ENCODE measurements at places on chromosomes 6 and 20.

DNA sequence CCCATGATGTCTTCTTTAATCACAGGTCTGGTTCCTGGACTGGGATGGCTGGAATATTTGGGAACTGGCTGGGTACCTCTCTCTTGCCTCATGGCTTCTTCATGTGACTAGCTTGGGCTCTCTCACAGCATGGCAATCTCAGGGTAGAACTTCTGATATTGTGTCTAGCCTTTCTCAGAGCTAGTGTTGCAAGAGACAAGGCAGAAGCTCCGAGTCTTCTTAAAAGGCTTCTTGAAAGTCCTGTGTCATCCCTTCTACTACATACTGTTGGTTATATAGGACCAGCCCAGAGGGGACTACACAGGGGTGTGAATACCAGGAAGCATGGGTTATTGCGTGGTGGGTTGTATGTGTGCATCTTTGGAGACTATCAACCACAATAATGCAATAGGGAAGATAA, 23.3 kb downstream of the BCAS1 start:
- DNase-seq = no peak
- H3K4me3 ChIP-seq = no peak overlapping the region
- no peaks in the 10 kb centered on the region for H3K27me3 ChIP-seq
- no peaks in the 10 kb centered on the region for H3K4me1 ChIP-seq
- no peak overlapping the region for H3K27ac ChIP-seq
- H3K36me3 ChIP-seq = no peaks in the 10 kb centered on the region

- H3K27me3 ChIP-seq = no peaks in the 10 kb centered on the region
- no peak overlapping the region for H3K27ac ChIP-seq
- no peak for DNase-seq
- H3K4me1 ChIP-seq = no peaks in the 10 kb centered on the region
- no peak overlapping the region for H3K4me3 ChIP-seq
Measured at GRCh38 chr6:132235596-132236280, 165.5 kb downstream of the MOXD1 start.

DNA sequence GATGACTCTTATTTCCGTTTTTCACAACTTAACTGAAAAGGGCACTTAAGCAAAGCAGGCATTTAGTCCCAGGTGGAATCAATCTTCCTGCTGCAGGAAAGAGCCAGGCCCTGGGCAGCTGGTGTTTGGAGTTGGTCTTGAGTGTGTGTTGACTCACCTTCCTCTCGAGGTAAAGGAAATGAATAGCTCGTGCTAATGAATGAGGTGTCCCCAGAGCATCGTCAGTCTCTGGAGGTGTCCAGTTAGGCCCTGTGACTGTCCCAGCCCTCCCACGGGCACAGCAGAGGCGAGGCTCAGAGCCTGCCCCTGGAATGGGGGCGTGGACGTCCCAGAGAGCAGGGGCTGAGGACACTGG, 277.7 kb downstream of the NRN1 start:
- H3K4me3 ChIP-seq = no peak overlapping the region
- H3K36me3 ChIP-seq = no peaks in the 10 kb centered on the region
- H3K27me3 ChIP-seq = peaks cover 3% of the 10 kb centered on the region
- no peak for DNase-seq
- H3K27ac ChIP-seq = no peak overlapping the region

DNA sequence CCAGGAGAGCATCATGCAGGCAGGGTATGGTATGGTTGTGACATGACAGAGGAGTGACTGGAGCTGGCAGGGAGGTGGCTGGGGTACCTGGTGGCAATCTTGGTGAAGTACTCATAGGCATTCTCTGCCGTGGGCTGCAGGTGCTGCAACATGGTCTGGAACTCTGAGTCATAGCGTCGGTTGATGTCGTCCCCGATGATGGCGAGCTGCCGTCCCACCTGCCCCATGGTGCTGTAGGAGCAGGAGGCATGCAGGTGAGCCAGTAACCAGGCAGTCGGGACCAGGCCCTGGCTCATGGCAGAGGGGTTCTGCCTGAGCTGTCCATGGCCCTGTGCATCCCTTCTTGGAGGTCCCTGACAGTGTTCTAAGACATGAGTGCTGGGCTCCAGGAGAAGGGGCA, 4.9 kb downstream of the BAK1 start:
- peaks cover 3% of the 10 kb centered on the region for H3K27me3 ChIP-seq
- H3K4me1 ChIP-seq = peaks cover 34% of the 10 kb centered on the region
- peak overlapping the region; percentile 16 for H3K27ac ChIP-seq
- peak overlapping the region; percentile 18 for H3K4me3 ChIP-seq
- peaks cover 14% of the 10 kb centered on the region for H3K36me3 ChIP-seq
- no peak for DNase-seq

- H3K27ac ChIP-seq = no peak overlapping the region
- peaks cover 2% of the 10 kb centered on the region for H3K4me1 ChIP-seq
- H3K4me3 ChIP-seq = no peak overlapping the region
- H3K36me3 ChIP-seq = peaks cover 17% of the 10 kb centered on the region
Measured at GRCh38 chr20:32731882-32732266, 11.4 kb downstream of the COMMD7 start.

DNA sequence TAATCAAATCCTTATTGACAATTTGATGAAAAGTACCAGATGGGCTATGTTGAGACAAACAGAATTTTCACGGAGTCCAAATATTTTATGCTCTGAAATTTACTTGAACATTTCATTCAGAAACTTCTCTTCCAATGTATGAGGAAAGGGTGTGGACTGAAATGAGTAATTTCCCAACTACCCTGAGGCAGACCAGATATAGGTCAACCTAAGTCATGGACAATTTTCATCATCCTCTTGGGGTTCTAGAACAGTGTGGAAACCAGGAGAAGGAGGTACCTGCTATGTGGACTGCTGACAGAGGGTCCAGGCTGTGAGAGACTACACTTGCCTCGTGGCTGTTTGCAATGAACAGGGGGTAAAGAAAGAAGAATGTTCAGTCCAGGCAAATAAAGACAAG, 323.0 kb downstream of the ESR1 start:
- no peak overlapping the region for H3K4me3 ChIP-seq
- H3K27me3 ChIP-seq = no peaks in the 10 kb centered on the region
- H3K27ac ChIP-seq = no peak overlapping the region
- H3K4me1 ChIP-seq = peaks cover 15% of the 10 kb centered on the region

DNA sequence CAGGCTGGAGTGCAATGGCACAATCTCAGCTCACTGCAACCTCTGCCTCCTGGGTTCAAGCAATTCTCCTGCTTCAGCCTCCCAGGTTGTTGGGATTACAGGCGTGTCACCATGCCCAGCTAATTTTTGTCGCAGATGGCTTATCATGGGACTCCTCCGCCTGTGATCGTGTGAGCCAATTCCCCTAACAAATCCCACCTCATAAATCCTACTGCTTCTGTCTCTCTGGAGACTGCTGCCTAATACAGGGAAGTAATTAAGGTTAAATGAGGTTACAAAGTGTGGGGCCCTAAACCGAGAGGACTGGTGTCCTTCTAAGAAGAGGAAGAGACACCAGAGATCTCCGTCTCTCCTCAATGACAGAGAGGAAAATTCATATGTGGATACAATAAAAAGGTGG, 52.0 kb downstream of the TRPC4AP start:
- H3K36me3 ChIP-seq = peaks cover 12% of the 10 kb centered on the region
- H3K27ac ChIP-seq = no peak overlapping the region
- no peak overlapping the region for H3K4me3 ChIP-seq
- DNase-seq = no peak
- H3K4me1 ChIP-seq = no peaks in the 10 kb centered on the region

Data from endothelial cell (in vitro differentiated cells).